ENCODE measurements at places on chromosomes 12 and 14.

DNA sequence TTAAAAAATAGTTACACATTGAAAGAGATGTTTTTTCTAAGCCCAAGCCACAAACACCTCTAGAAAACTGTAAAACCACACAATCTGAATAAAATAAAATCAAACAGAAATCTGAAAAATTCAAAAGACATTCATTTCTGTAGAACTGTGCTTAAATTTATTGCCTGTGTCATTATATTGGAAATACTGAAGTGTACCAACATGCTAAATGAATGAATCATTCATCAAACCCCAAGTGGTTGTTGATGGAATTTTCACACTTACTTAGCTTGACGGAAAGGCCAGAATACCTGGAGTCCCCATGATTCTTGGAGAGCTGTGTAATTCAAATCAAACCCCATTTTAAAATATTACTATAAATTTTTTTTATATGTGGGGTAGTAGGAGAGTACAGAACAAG is 2.7 kb downstream of the KITLG start:
- DNase-seq = no peak

DNA sequence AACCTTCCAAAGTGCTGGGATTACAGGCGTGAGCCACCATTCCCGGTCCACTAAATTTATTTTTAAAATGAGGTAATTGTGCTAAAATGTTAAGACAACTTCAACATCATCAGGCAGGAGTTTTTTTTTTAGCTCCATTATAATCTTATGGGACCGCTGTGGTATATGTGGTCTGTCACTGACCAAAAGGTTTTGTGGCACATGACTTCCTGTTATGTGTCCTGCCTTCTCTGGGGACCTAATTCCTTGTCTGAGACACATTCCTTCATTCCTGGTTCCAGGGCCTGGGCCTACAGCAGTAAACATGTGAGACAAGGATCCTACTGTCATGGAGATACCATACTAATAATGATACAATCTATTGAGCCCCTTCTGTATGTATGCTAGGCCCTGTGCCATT is 4.9 kb downstream of the TEX52 start:
- no peak for DNase-seq

DNA sequence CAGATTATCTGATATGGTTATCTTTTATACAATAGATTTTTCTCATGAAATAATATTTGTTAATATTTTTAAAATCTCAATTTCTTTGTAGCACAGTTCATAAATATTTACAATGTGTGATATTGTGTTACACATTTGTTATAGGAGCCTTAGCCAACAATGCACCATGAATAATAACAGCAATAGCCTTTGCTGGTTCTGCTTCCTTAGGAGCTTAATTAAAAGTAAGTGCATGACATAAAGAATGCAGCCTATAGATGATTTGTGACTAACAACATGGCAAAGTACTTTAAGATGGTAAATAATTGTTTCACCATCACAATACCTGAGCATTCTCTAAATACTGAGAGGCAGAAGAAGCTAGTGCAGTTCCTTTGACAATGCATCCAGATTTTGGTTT is 156.3 kb upstream of the RASSF8 start:
- no peak for DNase-seq

- no peak for DNase-seq
Measured at GRCh38 chr12:130286741-130287440, 50.8 kb upstream of the PIWIL1 start.

- DNase-seq = no peak
Measured at GRCh38 chr12:116164250-116165035, 113.0 kb downstream of the MED13L start.

- no peak for DNase-seq
Measured at GRCh38 chr12:3651585-3652424, 101.1 kb downstream of the CRACR2A start.

- peak; percentile 49 for DNase-seq
Measured at GRCh38 chr12:104049903-104050356, at the start of gene GLT8D2. GLT8D2 (minus strand) TSS chr12:104050187; CDS start chr12:104019648, 30,539 bp downstream.

GRCh38 chr12:98387444-98387843 is 127.9 kb upstream of the TMPO start:
- no peak for DNase-seq

DNA sequence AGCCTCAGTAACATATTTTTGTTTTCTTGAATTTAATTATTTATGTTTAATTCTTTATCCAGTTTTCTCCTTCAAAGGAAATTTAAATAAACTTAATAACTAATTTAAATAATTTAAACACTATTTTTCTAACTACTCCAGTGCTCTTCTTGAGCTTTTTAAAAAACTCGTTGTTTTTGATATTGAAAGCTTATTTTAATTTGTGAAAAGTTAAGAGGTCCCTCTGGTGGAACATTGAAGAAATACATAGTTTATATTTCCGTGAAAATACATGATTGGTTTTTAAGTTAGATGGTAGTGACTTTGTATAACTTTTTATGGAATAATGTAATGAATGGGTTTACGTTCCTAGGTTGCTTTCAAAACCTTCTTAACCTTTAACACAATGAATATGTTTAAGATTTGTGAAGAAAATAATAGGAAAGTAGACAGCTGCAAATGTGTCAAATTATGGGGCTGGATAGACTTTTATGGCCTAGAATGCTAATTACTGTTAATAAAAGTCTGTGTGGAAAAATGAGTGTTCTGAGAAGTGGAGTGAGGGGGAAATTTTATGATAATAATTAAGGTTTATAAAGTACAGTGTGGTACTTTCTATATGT is 45.9 kb upstream of the MSRB3 start:
- DNase-seq = no peak

- DNase-seq = no peak
Measured at GRCh38 chr12:86194721-86195120, 61.5 kb downstream of the MGAT4C start.

DNA sequence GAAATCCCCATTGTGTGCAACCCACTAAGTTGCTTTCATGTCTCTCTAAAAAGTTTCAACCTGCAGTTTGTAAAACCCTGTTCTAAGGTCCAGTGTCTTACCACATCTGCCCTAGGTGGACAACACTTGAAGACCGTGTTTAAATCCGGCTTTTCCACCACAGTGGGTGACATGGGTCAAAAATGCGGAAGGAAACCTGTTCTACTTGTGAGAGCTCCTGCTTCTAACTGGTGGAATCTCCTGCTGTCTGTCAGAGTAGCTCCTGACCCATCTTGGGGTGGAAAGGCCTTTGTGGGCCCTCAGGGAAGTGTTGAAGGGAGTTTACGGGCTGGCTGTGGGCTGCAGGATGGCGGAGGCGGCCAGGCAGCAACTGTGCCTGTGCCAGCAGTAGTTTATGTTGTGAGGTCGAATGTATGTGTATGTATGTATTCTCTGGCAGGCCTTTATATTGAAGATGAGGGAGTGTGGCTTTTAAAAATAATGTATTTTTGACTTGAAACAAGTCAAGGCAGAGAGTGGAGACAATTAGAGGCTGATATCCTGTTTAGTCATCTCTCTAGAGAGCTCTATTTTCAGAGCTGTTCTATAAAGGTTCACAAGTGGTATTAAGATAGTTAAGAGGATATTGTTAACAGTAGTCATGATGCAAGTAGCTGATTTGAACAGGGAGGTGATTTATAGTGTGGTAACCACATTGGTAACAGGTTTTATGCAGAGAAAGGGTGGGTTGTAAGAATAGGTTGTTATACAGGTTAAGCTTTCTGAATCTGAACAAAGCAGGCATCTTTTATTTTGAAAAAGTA is 67.0 kb downstream of the PRKCH start:
- DNase-seq = no peak

DNA sequence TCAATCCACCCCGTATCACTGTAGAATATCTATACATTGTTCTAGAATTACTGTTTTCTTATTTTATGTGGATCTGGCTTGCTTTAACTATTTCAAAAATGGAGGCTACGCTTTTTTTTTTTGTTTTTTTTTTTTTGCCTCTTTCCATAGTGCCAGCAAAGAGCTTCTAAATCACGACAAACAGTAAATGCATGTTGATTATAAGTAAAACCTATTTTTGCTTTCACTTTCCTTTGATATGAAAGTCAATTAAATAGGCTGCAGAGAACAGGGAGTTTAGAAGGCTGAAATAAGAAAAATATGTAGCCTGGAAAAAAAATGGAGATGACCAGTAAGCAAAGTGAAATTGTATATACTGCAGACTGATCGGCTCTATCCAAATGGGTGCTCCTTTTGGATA is 112.3 kb upstream of the AMIGO2 start:
- DNase-seq = no peak

DNA sequence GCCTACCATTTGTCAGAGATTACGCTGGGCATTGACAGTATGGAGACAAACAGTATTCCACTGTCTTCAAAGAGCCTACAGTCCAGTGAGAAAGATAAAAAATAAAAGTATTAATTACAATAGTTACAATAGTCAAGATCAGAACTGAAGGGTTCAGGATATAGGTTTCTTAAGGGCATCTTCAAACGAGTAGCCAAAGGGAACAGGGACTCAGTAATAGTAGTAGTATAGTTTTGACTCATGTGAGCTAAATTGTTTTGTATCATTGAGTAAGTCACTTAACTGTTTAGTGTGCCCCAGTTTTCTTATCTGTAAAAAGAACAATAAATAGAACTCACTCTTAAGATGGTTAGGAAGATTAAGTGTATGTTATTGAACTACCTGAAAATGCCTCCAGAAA is 123.6 kb downstream of the METTL25 start:
- no peak for DNase-seq

GRCh38 chr12:3493043-3493858 is 2.2 kb downstream of the PRMT8 start:
- no peak for DNase-seq

DNA sequence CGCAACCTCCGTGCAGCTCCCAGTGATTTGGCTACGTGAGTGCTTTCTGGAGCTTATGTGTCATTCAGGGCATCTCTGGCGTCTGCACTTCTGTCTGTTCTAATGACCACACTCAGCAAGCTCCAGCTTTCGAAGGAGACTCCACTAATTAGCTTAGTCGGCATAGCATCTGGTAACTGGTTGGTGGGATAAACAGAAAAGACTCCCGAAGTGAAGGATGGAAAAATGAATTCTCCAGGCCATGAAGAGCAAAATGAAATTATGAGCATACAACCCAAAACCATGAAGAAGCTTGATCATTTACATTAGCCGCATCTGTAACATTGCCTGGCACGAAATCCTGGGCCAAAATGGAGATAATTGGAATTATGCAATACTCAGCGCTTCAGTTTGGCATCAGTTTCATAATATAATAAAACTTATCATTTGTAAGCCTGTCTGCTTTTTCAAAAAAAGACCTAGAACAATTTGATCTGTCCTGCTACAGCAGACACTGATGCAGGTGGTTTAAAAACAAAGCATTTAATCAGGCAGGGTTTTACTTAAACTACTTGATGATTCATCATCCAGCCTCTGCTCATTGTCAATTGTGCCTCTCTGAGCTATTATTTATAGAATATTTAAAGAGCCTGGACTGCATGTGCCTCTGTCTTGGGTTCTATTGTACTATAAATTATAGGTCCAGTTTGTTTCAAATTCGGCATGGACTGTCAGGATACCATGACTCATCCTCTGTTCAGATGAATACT is 87.4 kb downstream of the SYT1 start:
- no peak for DNase-seq

DNA sequence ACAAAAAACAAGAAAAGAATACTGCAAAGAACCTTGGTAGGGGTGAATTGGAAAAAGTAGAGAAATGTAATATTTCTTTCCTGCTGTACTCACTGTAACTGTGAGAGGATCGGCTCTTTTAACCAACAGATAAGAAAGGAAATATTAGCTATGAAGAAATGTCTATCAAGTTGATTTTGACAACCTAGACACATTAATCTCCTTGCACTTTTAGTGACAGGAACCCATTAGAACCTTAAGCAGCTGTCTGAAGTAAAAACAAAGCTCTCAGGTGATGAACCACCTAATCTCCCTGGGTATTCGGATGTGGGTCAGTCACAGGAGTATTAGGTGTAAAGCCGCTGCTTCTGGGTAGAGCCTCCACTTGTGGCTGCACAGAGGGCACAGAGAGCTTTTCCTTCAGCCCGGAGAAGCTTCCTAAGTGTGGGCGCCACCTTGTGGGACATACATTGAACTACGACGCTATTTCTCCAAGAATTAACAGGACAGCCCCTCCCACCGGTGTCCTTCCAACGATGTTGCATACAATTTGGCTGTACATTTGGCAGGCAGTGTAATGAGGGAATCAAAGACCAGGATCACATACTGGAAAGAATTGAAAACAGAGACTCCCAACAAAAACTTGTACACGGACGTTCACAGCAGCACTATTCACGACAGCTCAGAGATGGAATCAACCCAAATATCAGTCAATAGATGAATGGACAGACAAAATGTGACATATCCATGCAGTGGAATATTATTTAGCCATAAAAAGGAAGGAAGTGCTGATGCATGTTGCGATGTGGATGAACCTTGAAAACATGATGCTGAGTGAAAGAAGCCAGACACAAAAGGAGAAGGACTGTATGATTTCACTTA is 28.9 kb upstream of the MAPKAPK5 start:
- peak; percentile 44 for DNase-seq

GRCh38 chr14:68027276-68027675 is 207.7 kb downstream of the RAD51B start:
- DNase-seq = no peak

GRCh38 chr12:109697877-109698468 is 15.7 kb upstream of the FAM222A start:
- DNase-seq = no peak

GRCh38 chr12:2764398-2764797 is 30.4 kb upstream of the FKBP4 start:
- DNase-seq = no peak

GRCh38 chr14:60165547-60165876 is 314 bp upstream of the DHRS7 start:
- DNase-seq = no peak

- no peak for DNase-seq
Measured at GRCh38 chr12:76449993-76450392, 101.8 kb upstream of the BBS10 start.

DNA sequence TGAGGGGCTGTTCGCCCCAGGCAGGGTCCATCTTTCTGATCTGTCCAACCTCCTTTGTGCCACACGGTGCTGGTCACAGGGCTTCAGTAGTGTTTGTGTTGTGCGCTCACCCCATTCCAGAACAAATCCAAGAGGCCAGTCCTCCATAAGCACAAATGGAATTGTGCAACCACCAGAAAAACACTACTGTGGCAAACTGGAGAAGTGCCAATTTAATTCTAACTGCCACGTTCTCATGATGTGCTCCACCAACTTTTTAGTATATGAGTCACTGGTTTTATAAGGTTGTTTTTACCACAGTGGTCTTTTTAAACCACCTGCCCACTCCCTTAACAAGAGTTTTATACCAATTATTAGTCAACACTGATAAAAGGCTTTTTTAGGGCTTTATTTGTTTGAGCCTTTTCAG is 380.2 kb downstream of the NAV3 start:
- no peak for DNase-seq

- DNase-seq = peak; percentile 11
Measured at GRCh38 chr12:67649261-67649569, 670 bp downstream of the DYRK2 start.

- peak; percentile 37 for DNase-seq
Measured at GRCh38 chr12:27652174-27652763, 44.0 kb upstream of the REP15 start.

- DNase-seq = no peak
Measured at GRCh38 chr14:99687284-99688209, 3.4 kb downstream of the CYP46A1 start.

Data from left renal cortex interstitium (tissue), 4 donors.